ENCODE measurements at places on chromosomes 3 and 15.
A peak's percentile ranks its signal among the peaks of the same experiment; 100 is the strongest.

GRCh38 chr15:56045068-56045748 lies 51.8 kb upstream of the NEDD4 start:
- DNase-seq: no peak

GRCh38 chr3:151998744-151999143 lies 125.3 kb downstream of the SUCNR1 start:
- DNase-seq: no peak

DNA sequence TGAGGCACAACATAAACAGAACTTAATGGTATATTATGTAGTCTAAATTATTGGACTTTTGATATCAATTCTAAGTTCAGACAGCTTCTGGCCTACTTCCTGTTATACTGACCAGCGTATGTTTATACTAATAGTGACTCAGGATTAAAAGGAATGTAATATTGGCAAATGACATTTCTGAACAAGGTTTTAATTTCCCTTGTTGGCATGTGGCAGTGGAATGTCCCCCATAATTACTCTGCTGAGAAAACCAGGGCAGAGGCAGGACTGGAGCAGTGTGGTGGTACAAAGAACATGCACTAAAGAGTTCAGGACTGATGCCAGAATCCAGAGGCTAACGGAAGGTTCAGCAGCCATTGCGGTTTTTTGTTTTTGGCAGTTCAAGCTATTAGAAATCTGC lies 184.0 kb downstream of the KCNAB1 start:
- no peak for DNase-seq

GRCh38 chr15:40282147-40282868 lies 556 bp downstream of the ANKRD63 start:
- DNase-seq: peak; percentile 51

- no peak for DNase-seq
These were observed 13.9 kb upstream of the PAQR9 start for GRCh38 chr3:142977399-142977728.

DNA sequence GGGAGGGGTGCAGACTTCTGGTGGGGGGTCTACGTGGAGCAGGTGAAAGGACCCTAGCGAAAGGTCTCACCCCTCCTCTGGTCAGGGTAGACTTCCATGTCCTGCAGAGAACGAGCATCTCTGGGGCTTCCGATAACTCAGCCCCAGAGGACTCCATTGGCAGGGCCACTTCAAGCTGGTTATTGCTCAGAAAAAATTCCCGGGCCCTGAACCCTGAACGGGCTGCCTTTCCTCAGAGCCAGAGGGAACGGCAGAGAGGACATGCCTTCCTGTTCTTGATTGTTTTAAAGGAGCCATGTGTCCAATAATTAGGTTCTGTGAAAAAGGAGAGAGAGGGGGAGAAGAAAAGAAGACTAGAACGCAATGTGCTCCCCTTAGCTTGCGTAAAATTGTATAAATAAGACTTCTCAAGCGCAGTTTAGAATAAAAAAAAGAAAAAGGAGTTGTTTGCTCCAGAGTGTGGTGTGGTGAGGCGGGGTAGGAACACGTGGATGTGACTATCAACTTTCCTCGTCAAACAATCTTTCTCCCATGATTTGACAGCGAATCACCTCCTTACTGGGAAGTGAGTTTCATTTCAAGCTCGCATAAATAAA lies 193.4 kb upstream of the UBE2E1 start:
- DNase-seq: no peak

- no peak for DNase-seq
These were observed 55.6 kb downstream of the ANAPC13 start for GRCh38 chr3:134430174-134430573.

- DNase-seq: no peak
These were observed 259.3 kb downstream of the BBX start for GRCh38 chr3:107782054-107782453.

GRCh38 chr15:65740148-65740547 lies 51.9 kb downstream of the DENND4A start:
- DNase-seq: no peak

GRCh38 chr3:187406927-187407326 lies 38.7 kb downstream of the RTP4 start:
- DNase-seq: no peak

- no peak for DNase-seq
These were observed 249.1 kb downstream of the IL5RA start for GRCh38 chr3:2861120-2861519.

GRCh38 chr15:97929456-97930229 lies 30.9 kb upstream of the ARRDC4 start:
- no peak for DNase-seq

- DNase-seq: no peak
These were observed 57.8 kb upstream of the ACTC1 start for GRCh38 chr15:34853001-34853758.

DNA sequence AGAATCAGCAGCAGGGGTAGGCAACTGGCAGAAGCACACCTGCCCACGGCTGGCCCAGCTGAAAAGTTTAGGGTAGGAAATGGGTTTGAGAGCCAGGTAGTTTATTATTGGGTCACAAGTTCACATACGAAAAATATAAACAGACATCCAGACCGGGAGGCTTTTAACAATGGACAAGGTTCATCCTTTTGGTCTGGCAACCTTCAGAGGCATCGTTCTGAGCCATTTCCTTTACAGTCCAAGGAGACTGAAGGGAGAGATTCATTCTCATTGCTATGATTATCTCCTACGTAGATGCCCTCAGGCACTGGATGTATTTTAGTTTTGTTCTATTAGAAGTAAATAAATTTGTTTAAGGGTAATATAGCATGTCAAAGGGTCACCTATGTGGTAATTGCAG lies 248.0 kb upstream of the THBS1 start:
- DNase-seq: no peak

DNA sequence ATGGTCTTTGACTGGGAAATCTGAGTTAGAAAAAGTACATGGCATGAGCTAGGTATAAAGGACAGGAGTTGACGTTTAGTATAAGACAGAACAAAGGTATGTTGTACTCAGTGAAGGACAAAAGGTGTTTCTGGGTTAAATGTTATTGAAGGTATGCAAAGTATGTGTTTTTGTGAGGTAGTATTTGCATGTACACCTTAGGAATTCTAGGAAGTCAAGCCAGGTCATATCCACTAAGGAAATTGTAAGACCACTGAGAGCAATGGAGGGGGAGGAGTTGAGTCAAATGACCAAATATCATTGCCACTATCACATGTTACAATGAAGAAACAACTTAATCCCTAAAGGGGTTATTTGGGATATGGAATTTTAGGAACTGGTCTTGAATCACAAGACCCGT lies 24.4 kb upstream of the TGFBR2 start:
- no peak for DNase-seq

GRCh38 chr3:97970156-97970555 lies 2.1 kb downstream of the RIOX2 start:
- DNase-seq: no peak

DNA sequence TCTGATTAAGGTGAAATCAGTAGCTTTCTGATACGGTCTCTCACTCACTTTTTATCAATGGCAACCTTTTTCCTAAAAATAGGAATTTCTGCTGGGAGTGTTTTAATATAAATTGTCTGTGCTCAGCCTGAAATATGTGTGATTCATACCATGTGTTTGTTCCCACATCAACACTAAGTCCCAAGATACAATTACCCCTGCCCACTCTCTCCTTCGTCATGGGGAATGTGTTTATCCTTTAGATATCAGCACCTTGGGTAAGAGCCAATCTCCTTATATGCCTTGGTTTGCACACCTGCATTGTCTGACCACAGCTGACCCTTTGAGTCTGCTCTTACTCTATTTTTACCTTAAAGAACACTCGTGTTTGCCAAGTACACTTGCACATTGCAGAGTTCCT lies 356.4 kb downstream of the LPP start:
- no peak for DNase-seq

DNA sequence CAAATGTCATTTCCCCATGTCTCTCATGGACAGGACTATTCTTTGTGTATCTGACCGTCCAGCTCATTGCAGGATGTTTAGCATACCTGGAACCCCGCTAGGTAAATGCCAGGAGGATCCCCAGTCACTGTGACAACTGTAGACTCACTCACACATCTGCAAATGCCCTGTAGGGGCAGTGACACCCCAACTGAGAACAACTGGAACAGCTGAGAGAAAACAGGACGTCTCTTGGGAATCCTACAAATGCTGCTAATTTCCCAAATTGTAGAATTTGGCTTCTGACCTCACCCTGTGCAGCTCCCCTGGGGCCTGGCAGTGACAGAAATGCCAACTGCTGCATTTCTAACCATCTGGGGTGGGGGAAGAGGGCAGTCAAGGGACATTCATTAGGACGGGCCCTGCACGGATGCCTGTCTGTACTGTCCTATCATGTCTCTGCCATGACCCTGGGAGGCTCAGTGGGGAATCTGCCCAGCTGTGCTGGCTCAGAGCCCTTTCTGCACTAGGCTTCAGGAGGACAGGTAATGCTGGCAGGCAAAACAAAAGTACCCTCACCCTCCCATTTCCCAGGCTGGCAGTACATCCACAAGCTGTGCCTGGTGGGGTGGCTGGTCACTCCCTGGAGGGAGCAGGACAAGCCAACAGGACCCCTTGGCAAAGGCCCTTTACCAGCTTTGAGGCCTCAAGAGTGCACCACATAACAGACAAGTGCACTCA lies 30.4 kb downstream of the RAB6B start:
- DNase-seq: no peak

DNA sequence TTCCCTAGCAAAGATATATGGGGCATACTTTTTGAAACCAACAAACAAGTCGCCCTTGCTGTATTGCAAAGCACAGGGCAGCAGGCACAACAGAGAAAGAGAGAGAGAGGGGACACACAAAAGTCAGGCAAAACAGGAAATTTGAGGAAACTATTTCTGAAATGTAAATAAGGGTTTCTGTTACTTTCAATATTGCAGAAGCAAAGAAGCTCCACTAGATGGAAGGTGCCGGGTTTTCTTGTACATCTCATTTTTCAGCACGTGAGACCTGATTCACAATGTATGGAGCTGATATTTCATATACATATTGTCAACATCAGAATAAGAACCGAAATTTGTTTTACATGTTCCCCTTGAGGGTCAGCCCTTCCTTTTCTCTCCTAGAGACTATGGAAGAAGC lies 127.4 kb downstream of the FOXP1 start:
- no peak for DNase-seq

GRCh38 chr3:190381441-190381840 lies 6.5 kb upstream of the CLDN16 start:
- DNase-seq: no peak

GRCh38 chr15:100892013-100892355 lies 12.4 kb downstream of the ALDH1A3 start:
- no peak for DNase-seq

GRCh38 chr3:131501949-131502348 lies 822 bp downstream of the MRPL3 start:
- DNase-seq: no peak

GRCh38 chr15:34318277-34319079 lies 19.1 kb downstream of the SLC12A6 start:
- DNase-seq: no peak

- no peak for DNase-seq
These were observed 251.1 kb downstream of the PTPRG start for GRCh38 chr3:61812517-61812916.

DNA sequence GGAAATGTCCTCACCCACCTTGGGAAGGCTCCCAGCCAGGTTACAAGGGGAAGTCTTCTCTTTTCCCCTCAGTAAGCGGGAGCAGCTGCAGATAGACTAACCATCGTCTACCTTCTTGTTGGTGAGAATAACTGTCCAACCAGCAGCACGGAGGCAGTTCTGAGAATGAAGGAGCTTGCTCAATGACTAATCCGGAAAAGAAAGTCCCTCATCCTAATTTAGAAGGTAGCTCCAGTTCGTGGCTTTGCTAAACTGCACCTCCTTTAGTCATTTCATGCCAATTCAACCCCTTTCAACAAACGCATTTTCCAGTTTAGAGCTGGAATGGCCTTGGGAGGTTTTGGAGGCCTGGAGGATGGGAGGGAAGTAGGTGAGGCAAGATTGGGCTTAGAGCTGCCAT lies 527.4 kb upstream of the PROK2 start:
- DNase-seq: no peak

- no peak for DNase-seq
These were observed 344.9 kb upstream of the SLCO3A1 start for GRCh38 chr15:91508633-91509032.

- no peak for DNase-seq
These were observed 42.4 kb upstream of the SLC41A3 start for GRCh38 chr3:126126286-126126685.

- DNase-seq: no peak
These were observed 87.4 kb downstream of the CHST2 start for GRCh38 chr3:143206955-143207337.

DNA sequence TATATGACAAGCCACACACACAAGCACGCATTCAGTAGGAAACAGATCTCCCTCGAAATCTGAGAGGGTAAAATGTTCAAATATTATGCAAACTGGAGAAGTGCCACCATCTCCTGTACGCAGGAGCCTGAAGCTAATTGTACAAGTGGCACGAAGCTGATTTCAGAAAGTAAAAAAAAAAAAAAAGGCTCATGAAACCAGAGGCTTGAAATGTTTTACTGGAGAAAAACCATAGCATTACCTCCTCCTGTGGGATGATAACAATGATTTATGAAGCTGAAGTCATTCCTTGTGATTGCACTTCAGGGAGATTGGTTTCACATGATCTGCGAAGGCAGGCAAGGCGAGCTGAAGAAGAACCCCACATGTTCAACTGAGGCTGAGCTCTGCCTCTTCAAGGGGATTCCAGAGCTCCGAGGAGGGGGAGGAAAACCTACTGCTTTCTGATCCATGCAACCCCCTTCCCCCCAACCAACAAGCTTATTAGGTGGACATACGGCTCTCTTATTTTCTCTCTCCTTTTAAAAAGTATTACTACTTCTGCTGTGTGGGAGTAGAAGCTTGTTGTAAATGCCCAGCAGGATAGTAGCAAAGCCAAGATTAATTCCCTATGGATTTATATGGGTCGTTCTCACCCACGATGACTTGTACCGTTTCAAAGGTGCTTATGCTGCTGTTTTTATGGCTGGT lies 101.1 kb downstream of the GREM1 start:
- DNase-seq: no peak

- no peak for DNase-seq
These were observed 169.3 kb upstream of the TPM1 start for GRCh38 chr15:62873203-62873602.

- DNase-seq: peak; percentile 87
These were observed 15.3 kb upstream of the FANCD2 start for GRCh38 chr3:10010878-10011465.

GRCh38 chr15:99099661-99100060 lies 5.2 kb upstream of the SYNM start:
- no peak for DNase-seq

DNA sequence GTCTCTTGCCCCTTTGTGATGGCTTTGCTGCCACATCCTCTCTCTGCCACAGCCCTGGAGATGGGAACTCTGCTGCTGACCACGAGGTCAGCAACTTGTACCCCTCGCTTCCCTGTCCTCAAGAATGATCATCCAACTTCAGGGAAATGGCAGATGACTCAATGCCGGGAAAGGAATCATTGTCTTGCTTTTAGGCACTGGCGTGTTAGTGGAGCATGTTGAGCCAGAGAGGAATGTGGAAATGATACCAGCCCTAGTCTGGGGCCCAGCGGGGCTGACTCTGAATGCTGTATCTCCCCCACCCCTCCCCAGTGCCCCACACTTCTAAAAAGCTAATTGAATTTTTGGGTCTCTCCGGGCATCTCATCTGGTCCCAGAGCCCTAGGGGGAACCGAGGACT lies 184.9 kb upstream of the BHLHE40 start:
- no peak for DNase-seq

All from activated naive CD4-positive, alpha-beta T cell treated with Interleukin-2 at 50 U/mL for 16 hours (primary cell).